ENCODE measurements at places on chromosomes 2 and 18. TPM values are rescaled to one million over a fixed set of nuclear protein-coding genes. Genes with fewer than 3 reads are reported as not detected.
A peak's percentile ranks its signal among the peaks of the same experiment; 100 is the strongest.

- H3K4me3 ChIP-seq: no peak overlapping the region
- no peak overlapping the region for H3K27ac ChIP-seq
- H3K36me3 ChIP-seq: no peaks in the 10 kb centered on the region
- DNase-seq: peak; percentile 29
Observed at GRCh38 chr2:85071096-85071495, 62.1 kb upstream of the TCF7L1 start.

GRCh38 chr2:69616755-69617154 is 26.8 kb downstream of the AAK1 start:
- H3K4me1 ChIP-seq: peaks cover 17% of the 10 kb centered on the region
- H3K4me3 ChIP-seq: no peak overlapping the region
- H3K27ac ChIP-seq: no peak overlapping the region
- no peak for DNase-seq

Gene IL1B
- 3.6 TPM for total RNA-seq

- no peak overlapping the region for H3K27ac ChIP-seq
- no peaks in the 10 kb centered on the region for H3K27me3 ChIP-seq
- no peaks in the 10 kb centered on the region for H3K36me3 ChIP-seq
- no peak overlapping the region for H3K4me3 ChIP-seq
- DNase-seq: no peak
Observed at GRCh38 chr2:228916416-228917090, 354.5 kb downstream of the PID1 start.

DNA sequence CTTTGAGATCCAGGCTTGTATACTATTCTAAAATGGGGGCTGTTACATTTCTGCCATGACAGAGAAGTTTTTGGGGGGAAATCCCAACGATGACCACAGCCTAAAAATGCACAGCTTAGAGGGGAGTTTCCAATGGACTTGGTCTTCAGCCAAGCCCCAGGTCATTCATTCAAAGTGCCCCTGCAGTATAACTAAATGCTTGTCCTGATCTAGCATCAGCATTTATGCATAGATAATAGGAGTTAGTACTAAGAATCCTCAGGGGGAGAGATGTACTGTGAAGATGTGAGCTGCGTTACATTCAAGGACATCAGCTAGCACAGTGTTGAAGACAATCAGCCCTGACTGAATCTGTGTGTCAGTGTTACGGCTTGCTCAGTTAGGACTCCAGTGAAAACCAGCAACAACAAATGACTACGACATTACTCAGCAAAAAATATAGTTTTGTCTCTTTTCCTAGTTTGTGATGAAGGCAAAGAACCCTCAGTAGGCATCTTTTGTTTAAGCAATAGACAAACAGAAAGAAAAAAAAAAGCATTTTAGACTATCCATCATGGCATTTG is 160.9 kb downstream of the ZEB2 start:
- peaks cover 11% of the 10 kb centered on the region for H3K4me1 ChIP-seq
- no peak overlapping the region for H3K4me3 ChIP-seq
- H3K27ac ChIP-seq: peak overlapping the region; percentile 28
- peak; percentile 71 for DNase-seq
- H3K36me3 ChIP-seq: no peaks in the 10 kb centered on the region
- H3K27me3 ChIP-seq: no peaks in the 10 kb centered on the region

GRCh38 chr18:5302606-5303005 is 7.1 kb upstream of the ZBTB14 start:
- no peak for DNase-seq
- no peak overlapping the region for H3K4me3 ChIP-seq
- peaks cover 6% of the 10 kb centered on the region for H3K27me3 ChIP-seq
- no peaks in the 10 kb centered on the region for H3K4me1 ChIP-seq

DNA sequence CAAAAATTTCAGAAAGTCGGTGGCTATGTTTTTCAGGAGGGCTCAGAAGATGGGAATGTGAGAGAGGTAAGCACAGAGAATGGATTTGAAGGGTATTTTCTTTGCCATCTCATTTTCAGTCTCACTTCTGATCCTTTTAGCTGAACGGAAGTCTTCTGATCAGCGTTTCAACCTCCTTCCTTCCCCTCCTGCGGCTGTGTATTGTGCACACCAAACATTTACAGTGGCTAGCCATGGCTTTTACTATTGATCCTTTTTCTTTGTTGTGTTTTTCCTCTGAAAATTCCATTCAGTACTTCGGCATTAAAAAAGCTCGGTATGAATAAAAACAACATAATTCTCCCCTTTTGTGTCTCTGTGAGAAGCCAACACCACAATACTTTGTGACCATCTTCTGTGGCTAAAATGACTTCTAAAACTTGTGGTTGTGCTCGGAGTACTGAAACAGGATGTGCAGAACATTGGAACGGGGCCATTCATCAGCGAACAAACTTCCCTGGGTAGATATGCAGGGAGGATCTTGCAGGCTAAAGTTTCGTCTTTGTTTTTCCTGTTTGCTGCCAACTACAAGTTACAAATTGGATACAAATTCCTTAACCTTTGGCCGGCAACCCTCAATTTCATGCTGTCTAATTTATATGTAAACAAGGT is 260.8 kb upstream of the FAM98A start:
- H3K36me3 ChIP-seq: no peaks in the 10 kb centered on the region
- H3K27ac ChIP-seq: no peak overlapping the region
- no peaks in the 10 kb centered on the region for H3K27me3 ChIP-seq
- no peak for DNase-seq
- no peaks in the 10 kb centered on the region for H3K4me1 ChIP-seq

Gene ESCO1
- total RNA-seq: 11.4 TPM

GRCh38 chr2:217958884-217959225 is 43.9 kb downstream of the TNS1 start:
- no peak for DNase-seq
- no peak overlapping the region for H3K27ac ChIP-seq
- H3K4me3 ChIP-seq: no peak overlapping the region
- H3K27me3 ChIP-seq: no peaks in the 10 kb centered on the region

GRCh38 chr18:80119111-80119510 is 10.0 kb downstream of the ADNP2 start:
- H3K4me3 ChIP-seq: no peak overlapping the region
- no peaks in the 10 kb centered on the region for H3K27me3 ChIP-seq

Gene NEU4
- not detected for total RNA-seq

Gene DPP4
- 24.2 TPM for total RNA-seq

Gene SPDYA
- total RNA-seq: not detected

- DNase-seq: no peak
- no peaks in the 10 kb centered on the region for H3K36me3 ChIP-seq
- no peak overlapping the region for H3K4me3 ChIP-seq
- H3K27ac ChIP-seq: no peak overlapping the region
- H3K27me3 ChIP-seq: no peaks in the 10 kb centered on the region
- peaks cover 2% of the 10 kb centered on the region for H3K4me1 ChIP-seq
Observed at GRCh38 chr2:111198701-111199100, 78.0 kb downstream of the BCL2L11 start.

Gene SRD5A2
- total RNA-seq: not detected

Gene SCYGR4
- not detected for total RNA-seq

DNA sequence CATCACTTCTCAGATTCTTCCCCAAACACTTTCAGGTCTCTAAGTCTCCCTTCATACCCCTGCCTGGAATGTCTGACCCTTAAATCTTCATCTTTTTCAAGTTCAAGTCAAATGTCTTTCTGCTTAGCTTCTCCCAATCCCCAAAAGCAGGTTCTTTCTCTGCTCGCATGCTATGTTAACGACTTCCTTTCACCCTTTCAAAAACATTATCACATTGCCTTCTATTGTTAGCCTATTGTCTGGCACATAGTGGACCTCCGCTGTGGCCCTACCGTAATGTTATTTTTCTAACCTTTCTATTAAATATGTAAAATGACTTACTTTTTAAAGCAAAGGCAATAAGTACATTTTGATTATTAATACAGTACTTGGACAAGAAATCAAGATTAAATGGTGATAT is 2.2 kb downstream of the CDKL4 start:
- H3K27ac ChIP-seq: no peak overlapping the region
- no peak overlapping the region for H3K4me3 ChIP-seq
- DNase-seq: no peak
- peaks cover 1% of the 10 kb centered on the region for H3K36me3 ChIP-seq
- H3K27me3 ChIP-seq: no peaks in the 10 kb centered on the region

DNA sequence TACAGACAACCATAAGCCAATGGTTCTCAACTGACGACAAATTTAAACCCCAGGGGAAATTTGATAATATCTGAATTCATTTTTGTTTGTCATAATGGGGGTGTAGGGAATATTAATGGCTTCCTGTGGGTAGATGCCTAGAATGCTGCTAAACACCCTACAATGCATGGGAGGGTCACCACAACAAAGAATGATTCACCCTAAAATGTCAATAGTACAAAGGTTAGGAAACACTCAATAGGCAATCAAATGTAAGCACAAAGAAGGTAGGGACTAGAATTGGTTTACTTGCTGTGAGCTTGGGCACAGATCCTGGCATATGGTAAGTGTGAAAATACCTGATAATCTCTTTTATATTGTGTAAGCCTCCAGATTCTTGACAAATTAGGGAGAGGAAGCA is 20.1 kb upstream of the FANCL start:
- no peaks in the 10 kb centered on the region for H3K27me3 ChIP-seq
- H3K36me3 ChIP-seq: no peaks in the 10 kb centered on the region
- DNase-seq: no peak
- no peaks in the 10 kb centered on the region for H3K4me1 ChIP-seq
- H3K27ac ChIP-seq: no peak overlapping the region
- H3K4me3 ChIP-seq: no peak overlapping the region

GRCh38 chr2:71699428-71699827 is 246.1 kb downstream of the DYSF start:
- no peak overlapping the region for H3K4me3 ChIP-seq
- peaks cover 50% of the 10 kb centered on the region for H3K27me3 ChIP-seq
- 0 out of 2 replicates have a peak, but pooled peaks cover 2% of the 10 kb centered on the region for H3K4me1 ChIP-seq
- no peaks in the 10 kb centered on the region for H3K36me3 ChIP-seq
- H3K27ac ChIP-seq: no peak overlapping the region
- no peak for DNase-seq

DNA sequence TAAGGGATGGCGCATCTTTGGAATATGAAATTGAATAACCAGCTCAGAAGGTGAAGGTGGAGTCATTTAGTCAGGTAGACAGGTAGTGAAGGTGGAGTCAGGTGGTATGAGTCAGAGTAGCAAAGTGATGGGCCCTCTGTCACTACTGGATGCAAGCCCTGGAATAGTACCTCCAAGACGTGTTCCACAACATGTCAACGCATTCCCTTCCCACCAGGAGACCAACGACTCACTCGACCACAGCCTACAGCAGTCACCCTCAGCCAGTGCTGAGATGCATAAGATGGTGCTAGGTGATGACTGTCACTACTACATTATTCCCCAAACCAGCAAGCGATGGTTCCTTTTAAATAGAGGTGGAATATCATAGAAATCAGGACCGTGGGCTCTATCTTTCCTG is 6.8 kb downstream of the CPLX4 start:
- peaks cover 2% of the 10 kb centered on the region for H3K4me1 ChIP-seq
- peak; percentile 27 for DNase-seq
- no peaks in the 10 kb centered on the region for H3K36me3 ChIP-seq
- H3K27me3 ChIP-seq: peaks cover 58% of the 10 kb centered on the region

GRCh38 chr2:31384771-31385276 is 29.7 kb downstream of the XDH start:
- peak overlapping the region; percentile 63 for H3K27ac ChIP-seq
- H3K27me3 ChIP-seq: no peaks in the 10 kb centered on the region
- no peak overlapping the region for H3K4me3 ChIP-seq
- DNase-seq: peak; percentile 97

- H3K4me1 ChIP-seq: no peaks in the 10 kb centered on the region
- no peaks in the 10 kb centered on the region for H3K27me3 ChIP-seq
- no peak for DNase-seq
- no peak overlapping the region for H3K4me3 ChIP-seq
- H3K36me3 ChIP-seq: no peaks in the 10 kb centered on the region
- H3K27ac ChIP-seq: no peak overlapping the region
Observed at GRCh38 chr18:26342646-26343045, 116.4 kb downstream of the TAF4B start.

Gene ST6GAL2
- not detected for total RNA-seq

Gene PROKR1
- total RNA-seq: not detected

DNA sequence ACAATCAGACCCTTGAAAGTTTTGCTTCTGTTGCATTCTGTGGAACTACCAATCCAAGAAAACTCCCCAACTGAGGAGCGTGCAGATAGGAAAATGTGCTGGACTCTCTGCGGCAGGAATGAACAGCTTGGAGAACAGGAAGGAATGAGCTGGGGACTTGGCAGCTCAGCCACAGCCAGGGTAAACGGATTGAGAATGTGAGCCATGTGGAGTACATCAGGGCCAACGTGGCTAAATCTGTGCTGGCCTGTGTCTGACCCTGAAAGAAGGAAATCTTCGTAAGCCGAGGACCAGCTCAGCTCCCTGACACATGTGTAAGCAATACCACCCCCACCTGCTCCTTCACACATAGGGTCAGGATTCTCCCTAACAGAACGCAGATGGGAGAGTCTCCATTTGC is 1023.7 kb downstream of the BCL11A start:
- no peak overlapping the region for H3K27ac ChIP-seq
- no peaks in the 10 kb centered on the region for H3K36me3 ChIP-seq
- H3K4me1 ChIP-seq: no peaks in the 10 kb centered on the region
- no peak for DNase-seq

Gene NMUR1
- not detected for total RNA-seq

GRCh38 chr2:168174756-168175155 is 72.6 kb downstream of the STK39 start:
- H3K4me1 ChIP-seq: peaks cover 4% of the 10 kb centered on the region
- no peak overlapping the region for H3K27ac ChIP-seq
- no peak overlapping the region for H3K4me3 ChIP-seq
- DNase-seq: no peak

- no peak overlapping the region for H3K27ac ChIP-seq
- no peaks in the 10 kb centered on the region for H3K4me1 ChIP-seq
- no peak overlapping the region for H3K4me3 ChIP-seq
- peak; percentile 16 for DNase-seq
- no peaks in the 10 kb centered on the region for H3K36me3 ChIP-seq
Observed at GRCh38 chr2:233244818-233245217, 6.7 kb upstream of the ATG16L1 start.

GRCh38 chr2:10080536-10081304 is 509 bp upstream of the CYS1 start:
- DNase-seq: no peak
- H3K27ac ChIP-seq: no peak overlapping the region
- 0 out of 2 replicates have a peak, but pooled peaks cover 2% of the 10 kb centered on the region for H3K4me1 ChIP-seq
- no peaks in the 10 kb centered on the region for H3K36me3 ChIP-seq

GRCh38 chr2:60365556-60365955 is 187.9 kb downstream of the BCL11A start:
- H3K27me3 ChIP-seq: no peaks in the 10 kb centered on the region
- no peak overlapping the region for H3K27ac ChIP-seq
- H3K4me3 ChIP-seq: no peak overlapping the region
- no peaks in the 10 kb centered on the region for H3K36me3 ChIP-seq
- no peaks in the 10 kb centered on the region for H3K4me1 ChIP-seq

Gene TRABD2A
- 19.7 TPM for total RNA-seq

DNA sequence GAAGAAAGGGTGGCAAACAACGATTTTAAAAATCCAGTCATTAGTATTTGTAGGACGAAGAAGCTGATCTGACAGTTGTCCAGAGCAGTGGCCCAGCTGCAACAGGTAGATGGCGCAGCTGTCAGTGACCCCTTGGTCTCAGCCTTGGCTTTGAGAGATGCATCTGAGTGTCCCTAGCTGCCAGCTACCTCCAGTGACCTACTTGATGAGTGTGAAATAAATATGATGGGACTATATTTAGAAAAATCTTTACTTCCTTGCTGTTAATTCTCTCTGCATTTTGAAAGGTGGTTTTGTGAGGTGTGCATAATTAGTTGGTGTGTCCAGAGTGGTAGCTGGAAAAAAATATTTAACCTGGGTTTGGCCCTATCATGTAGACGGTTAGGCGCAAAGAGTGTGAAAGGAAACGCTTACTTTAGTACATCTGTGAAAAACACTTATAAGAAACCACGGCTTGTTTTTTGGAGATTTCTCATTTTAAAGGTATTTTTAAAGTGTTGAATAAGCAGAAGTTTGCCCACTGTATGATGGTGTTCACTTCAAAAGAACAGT is 963 bp downstream of the INPP1 start:
- H3K27ac ChIP-seq: peak overlapping the region; percentile 77
- no peaks in the 10 kb centered on the region for H3K36me3 ChIP-seq
- DNase-seq: no peak
- H3K27me3 ChIP-seq: no peaks in the 10 kb centered on the region
- no peaks in the 10 kb centered on the region for H3K4me1 ChIP-seq
- H3K4me3 ChIP-seq: peak overlapping the region; percentile 86

Measured in IMR-90 (cell line).